Stimulated activated CD4-positive, alpha-beta T cell treated with anti-CD3 and anti-CD28 coated beads, Interleukin-4, amount 100 ng/mL, for 4 hours (primary cell): ENCODE measurements at places on chromosomes 3 and 15.

GRCh38 chr15:86041399-86041798, 38.3 kb upstream of the AGBL1 start:
- no peak for DNase-seq

DNA sequence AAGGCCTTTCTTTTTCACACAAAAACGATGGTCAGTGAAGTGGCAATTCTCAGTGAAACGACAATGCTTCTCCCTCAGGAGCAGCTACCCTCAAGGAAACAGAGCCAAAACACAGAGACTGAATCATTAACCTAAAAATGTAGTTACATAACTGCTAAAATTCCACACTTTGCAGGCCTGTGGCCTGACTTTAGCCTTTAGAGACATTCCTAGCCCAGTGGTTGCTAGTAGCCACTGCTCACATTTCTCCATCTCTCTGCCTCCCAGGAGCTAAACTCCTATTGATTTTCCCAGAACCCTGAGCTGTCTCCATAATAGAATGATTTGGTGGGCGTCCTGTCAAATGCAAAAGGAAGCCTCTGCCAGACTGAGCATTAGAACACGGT, 630.1 kb upstream of the KCNMB2 start:
- DNase-seq, result no peak

GRCh38 chr3:117695871-117696645, 986.5 kb downstream of the TUSC7 start:
- no peak for DNase-seq

DNA sequence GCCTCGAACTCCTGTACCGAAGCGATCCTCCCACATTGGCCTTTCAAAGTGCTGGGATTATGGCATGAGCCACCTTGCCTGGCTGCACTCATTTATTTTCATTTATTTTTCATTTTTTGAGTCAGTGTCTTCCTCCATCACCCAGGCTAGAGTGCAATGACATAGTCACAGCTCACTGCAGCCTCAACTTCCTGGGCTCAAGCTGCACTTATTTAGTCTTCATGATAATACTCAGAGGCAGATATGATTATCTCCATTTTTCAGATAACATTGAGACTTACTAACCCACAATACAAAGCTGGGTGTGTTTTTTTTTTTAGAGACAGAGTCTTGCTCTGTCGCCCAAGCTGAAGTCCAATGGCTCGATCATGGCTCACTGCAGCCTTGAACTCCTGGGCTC, 10.0 kb downstream of the PRKCI start:
- no peak for DNase-seq

GRCh38 chr15:60006873-60007272, 2.8 kb downstream of the FOXB1 start:
- DNase-seq, result no peak

DNA sequence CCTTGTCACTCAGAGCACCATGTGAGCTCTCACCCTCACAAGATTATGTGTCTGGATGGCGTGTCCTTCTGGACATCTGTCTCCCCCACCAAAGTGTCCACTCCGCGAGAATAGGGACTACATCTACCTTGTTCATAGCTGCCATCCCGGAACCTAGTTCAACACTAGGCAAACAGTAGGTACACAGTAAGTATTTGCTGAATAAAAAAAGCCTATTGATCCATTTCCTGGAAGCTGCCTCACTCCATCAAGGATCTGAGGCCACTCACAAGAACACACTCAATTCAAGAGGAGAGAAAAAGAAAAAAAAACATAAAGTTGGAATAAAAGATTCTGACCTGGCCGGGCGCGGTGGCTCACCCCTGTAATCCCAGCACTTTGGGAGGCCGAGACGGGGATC, 11.2 kb upstream of the ALAS1 start:
- DNase-seq, result no peak

DNA sequence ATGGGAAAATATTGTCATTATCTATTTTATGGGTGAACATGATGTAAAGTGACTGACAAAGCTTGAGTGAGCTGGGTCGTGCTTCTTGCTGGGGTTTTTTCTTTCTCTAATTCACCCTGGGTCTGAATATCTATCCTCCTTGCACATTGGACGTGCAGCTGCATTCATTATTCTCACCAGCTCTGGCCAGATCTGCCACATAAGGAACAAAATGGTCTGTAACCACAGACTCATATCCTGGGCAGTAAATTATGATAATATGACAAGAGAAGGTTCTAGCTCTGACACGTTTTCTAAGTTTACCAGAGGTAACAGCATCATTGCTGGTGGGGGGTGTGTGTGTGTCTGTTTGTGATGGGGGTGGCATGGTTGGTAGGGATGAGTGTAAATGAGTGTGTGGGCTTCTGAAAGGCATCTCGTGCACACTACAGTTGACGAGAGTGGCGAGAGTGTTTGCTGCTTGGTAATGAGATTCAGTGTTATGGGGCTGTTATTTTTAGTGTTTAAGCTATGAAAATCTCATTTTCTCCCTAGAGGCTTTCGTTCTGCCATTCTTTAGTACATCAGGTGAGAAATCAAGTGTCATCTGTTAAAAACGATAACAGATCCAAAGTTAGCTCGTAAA, 418.4 kb downstream of the PDCD6IP start:
- DNase-seq, result no peak

DNA sequence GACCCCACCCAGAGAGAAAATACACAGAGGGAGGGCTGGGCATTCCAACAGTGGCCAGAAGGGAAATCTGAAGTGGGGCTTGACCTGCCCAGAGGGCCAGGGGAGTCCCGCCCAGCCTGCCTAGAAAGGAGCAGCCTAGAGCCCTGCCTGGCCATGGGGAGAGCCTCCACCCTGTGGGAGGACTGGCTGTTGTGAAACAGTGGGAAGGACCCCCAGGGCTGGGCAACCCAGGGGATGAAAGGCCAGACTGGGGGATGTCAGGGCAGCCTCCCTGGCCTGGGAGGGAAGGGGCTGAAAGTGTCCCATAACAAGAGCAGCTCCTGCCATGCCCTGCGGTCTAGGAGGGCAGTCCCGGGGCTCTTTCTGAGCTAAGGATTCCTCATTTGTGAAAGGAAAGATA, 69.0 kb downstream of the SLC12A8 start:
- DNase-seq, result no peak

GRCh38 chr3:181455276-181455675, 256.4 kb upstream of the SOX2 start:
- DNase-seq, result no peak

GRCh38 chr3:151477591-151478334, 16.9 kb upstream of the IGSF10 start:
- no peak for DNase-seq

DNA sequence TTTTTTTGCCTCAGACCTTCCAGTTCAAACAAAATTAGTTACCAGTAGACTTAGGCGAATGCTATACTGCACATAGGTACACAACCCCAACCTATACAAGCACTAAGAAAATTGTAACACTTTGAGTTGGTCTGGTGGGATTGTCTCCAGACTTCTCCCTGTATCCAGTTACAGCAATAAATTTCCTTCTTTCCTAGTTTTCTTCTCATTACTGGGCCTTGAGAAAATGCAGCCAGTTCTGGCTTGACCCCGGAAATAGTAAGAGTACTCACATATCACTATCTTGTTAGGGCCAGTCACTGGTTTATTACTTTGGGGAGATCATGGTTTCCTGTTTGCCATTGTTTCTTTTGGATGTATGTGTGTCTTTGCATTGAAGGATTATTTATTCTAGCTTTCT, 868.4 kb downstream of the DIPK2A start:
- DNase-seq, result no peak

DNA sequence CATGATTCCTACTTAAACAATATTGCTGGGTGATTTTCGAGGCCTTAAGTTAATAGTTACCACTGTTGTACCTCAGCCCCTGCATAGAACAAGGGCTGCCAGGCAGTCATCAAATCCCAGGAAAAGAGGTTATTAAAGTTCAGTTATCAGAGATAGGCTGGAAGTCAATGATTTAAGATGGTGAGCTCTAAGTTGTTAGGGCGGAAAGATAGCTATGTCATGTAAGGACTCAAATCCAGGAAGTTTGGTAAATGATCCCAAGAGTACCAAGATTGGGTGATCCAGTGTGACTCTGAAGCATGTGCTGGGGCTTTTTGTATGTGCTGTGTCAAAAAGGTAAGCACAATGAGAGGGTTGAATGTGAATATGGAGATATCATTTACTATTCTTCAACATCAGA, 287.9 kb downstream of the NLGN1 start:
- no peak for DNase-seq

DNA sequence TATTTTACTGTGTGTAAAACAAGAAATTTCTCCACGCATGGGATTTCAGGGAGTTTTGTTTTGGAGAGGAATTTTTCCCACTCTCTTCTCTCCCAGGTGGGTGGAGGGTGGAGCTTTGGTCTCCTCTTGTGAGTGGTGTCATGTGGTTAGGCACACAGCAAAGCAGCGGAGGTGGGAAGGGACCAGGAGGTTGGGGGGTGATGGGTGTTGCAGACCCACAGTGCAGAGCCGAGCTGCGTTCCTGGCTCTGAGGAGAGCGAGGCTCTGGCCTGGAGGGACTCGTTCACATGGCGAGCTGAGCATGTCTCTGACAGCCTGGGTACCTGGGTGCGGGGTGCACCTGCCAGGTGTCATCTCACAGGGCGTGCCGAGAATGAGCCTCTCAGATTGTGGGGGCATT, 87.8 kb downstream of the RYR3 start:
- no peak for DNase-seq

DNA sequence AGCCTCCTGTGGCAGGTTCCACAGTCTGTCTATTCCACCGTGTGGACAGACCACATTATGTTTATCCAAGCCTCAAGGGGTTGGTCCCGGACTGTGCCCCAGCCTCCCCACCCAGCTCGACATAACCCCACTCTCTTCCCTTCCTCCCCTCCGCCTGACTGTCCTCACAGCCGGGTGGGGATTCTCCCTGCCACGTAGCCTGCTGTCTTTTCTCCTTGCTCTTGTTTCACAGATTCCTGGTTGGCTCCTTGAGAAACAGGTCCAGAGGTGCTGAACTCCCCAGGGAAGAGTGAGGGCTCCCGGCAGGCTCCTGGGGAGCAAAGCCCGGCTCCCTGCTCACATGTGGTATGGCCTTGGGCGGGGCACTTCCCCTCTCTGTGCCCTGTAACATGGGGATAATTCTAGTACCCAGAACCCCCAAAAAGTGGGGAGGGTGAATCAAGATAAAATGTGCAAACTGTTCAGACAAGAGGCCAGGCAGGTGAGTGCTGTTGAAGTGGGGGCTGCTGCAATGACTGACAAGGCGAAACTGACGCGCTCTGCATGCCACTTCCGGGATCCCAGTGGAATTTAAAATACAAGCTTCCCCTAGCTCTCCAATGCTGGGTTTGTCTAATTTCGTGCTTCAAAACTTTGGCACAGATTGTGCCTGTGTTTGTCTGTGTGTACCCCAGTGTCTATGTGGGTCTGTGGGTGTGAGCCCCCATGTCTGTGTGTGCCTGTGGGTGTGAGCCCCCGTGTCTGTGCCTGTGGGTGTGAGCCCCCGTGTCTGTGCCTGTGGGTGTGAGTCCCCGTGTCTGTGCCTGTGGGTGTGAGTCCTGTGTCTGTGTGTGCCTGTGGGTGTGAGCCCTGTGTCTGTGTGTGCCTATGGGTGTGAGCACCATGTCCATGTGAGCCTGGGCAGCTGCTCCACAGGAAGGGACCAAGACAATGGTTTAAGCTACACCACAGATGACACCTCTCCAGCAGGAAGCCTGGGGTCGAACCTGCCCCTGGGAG, 160.6 kb upstream of the IQSEC1 start:
- DNase-seq, result no peak

DNA sequence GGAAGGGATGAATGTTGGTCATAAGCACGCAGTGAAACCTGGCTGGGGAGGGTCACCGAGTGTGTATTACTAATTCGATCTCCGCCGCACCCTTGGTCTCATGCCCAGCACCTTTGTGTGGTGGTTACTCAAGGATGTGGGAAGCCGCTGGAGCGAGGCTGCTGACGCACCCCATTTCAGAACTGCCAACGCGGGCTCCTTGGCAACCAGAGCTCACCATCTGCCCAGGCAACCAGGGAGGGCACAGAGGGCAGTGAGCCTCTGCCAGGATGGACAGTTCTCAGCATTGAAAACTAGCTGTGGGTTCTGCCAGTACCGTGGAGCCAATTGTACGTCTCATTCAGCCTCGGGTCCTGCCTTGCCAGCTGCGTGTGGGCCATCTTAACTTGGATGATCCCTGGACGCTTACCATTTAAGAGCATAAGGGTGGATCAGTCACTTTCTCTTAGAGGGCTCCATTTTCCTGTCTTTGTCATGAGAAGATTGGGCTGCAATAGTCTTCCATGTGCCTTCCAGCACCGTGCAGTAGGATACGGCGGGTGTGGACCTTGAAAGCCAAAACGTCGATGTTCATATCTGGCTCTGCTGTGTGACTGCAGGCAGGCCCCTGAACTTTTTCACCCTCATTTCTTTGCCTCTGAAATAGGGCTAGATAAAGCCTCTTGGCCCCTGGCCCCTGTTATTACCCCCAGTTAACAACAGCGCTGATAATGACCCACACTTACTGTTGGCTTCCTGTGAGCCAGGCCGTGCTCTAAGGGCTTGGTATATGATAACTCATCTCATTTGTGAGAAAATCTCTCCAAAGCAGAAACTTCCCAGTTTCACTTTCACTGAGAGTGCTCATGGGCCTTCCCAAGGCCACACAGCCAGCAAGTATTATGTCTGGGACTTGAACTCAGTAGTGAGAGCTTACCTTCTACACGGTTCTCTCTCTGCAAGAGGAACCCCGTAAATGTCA, 238.8 kb downstream of the OPA1 start:
- no peak for DNase-seq

DNA sequence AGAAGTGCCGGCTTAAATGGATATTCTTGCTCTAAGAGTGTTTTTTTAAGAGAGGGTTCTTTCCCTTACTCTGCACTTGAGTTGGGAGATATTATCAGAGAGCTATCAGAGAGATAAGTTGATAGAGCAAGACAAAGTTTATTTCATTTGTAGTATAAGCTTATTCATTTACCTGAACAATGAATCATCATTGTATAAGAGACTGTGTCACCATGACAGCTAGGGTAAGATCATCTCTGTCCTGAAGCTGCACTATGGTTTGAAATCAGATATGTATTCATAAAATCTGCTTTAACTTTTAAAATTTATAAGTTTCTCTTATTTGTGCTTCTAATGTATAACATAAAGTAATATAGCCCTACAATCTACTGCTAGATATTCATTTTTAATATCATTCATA, 128.1 kb upstream of the ARL6 start:
- DNase-seq, result no peak

DNA sequence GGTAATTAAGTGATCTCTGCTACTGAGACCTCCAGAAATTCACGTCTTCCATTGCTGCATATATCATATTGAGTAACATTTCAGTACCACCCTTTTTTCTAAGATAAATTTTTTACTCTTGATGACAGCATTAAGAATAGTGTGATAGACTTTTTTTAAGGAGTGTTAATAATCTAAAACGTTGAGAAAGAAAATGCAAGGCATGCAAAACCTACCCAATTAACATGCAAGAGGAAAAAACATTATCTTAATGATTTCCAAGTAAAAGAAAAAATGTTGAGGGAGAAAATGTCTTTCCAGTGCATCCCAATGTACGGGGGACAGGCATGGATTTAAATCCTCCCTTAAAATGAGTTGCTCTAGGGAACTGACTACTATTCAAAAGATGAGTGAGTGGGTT, 740 bp downstream of the CLDN16 start:
- no peak for DNase-seq

- no peak for DNase-seq
Observed at GRCh38 chr15:69930754-69931153, 167.0 kb downstream of the TLE3 start.
